Stimulated activated CD8-positive, alpha-beta memory T cell treated with anti-CD3 and anti-CD28 coated beads, Interleukin-2, amount 100 ng/mL, for 48 hours (primary cell): ENCODE measurements at places on chromosomes 12 and 14.

- no peak for DNase-seq
Observed at GRCh38 chr12:132321321-132322118, 7.9 kb downstream of the GALNT9 start.

DNA sequence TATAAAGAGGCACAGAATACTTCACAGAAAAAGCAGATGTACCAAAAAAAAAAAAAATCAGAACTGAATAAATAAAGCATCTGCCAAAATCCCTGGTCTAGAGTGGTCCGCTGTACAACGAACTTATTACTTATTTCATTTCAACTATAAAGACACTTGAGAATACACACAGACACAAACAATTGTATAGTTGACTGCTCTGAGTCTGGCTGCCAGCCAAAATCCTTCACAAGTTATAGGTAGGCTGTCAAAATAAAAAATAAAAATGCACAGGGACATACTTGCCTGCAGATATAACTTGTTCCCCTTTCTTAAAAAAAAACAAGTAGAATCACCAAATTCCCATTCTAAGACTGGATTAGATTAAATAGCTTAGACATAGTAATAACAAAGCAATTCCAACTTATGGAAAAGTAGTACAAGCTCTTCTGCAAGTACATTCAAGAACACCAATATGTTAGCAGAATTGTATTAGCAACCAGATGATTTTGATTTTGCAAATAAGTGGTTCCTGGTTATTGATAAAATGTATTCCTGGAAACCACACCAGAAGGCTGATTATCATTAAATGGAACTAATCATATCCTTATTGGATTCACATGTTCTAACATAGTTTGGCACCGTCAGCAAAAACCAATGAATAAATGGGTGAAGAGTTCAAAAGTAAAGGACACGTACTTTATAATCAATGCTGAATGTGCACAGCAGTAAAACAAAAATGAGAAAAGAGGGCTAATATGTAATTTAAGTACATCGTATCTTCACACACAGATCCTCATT, 248.5 kb downstream of the NELL2 start:
- DNase-seq = no peak

DNA sequence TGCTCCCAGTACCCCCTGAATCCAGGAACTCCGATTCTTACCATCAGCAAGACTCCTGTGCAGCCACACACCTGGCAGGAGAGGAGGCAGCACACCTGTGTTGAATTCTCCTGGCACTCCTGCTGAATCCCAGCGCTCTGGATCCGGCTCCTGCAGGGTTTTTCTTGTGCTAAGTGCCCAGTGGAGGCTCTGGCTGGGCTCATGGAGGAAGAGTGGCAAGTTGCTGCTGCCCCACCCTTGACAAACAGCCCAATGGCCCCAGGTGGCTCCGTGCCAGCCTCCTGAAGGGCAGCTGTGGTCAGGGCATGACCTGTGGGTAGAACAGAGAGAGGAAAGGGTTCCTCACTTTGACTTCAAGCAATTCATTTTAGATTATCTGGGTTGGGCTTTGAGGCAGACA, 20.0 kb downstream of the CRACR2A start:
- DNase-seq = no peak

DNA sequence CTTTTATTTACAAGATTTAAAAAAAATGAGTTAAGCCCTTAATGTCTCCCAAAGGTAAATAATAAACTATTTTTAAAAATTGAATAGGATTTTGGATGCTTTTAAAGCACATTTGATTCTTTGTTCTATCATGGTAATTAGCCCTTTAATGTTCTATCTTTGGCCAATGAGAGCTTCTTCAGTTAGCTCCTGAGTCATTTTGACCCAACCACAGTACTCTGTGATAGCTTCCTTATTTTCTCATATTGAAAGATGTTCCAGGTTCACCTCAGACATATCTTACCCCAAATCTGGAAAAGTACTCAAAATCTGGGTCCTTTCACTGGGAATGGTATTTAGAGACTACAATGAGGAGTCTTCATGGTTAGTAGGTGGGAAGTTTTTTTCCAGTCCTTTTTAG, 98.0 kb downstream of the MYRFL start:
- DNase-seq = no peak

DNA sequence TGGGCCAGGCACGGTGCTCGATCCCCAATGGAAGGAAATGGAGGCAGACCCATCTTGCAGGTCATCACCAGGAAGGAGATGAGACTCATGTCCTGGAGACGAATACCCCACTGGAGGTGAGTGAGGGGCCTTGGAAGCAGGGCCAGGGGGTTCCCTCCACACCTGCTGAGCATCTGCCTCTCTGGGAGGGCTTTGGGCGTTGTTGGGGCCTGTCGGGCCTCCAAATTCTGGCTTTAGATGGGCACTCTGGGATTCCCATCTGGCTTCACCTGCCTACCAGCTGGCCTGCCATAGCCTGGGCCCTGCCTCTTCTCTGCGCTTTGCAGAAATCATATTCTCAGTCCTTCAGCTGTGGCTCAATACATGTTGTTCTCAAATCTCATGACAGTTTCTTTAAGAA, 13.9 kb downstream of the RTL1 start:
- DNase-seq = no peak

DNA sequence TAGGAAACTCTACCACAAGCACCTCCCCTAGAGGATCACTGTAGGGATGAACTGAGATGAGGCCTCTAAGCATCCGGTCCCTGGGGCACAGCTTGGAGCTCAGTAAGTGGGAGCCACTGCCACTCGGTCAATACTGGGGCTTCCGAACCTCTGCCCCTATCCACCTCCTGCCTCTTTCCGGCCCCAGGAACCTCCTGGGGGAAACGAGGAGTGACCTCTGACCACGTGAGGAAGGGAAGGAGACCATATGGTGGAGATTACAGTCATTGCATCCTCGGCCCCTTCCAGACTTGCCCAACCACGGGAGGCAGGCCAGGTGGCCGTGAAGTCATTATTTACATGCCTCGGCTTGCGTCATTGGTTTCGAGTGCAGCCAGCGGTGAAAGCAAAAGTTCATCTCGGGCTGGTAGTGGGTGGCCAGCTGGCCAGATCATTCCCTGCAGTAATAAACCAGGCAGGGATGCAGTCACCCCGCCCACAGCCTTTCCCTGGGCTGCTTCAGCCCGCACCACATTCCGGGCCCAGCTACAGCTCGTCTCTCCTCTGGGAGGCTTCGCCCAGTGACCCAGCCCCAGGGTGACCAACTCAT, 65.4 kb downstream of the C14orf132 start:
- no peak for DNase-seq

- no peak for DNase-seq
Observed at GRCh38 chr12:12486661-12487240, 75.9 kb downstream of the DUSP16 start.

DNA sequence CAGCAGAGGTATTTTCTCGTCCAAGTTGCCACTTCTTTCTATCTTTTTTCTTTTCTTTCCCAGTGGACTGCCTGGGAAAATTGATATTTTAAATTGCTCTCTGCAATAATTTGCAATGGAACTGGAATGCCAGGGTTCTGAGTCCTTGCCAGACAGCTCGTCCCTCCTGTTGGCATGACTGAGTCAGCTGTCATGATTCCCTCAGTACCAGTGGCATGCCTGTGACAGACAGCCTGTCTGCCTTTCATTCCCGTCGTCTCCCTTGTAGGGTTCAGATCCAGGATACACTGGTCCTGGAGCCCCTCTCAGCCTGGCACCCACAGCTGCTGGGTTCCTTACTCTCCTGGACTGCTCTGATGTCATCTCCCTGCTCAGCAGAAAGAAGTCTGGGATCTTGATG, 84.8 kb downstream of the PTPN11 start:
- DNase-seq = no peak

- DNase-seq = no peak
Observed at GRCh38 chr12:129964826-129965457, 61.1 kb upstream of the TMEM132D start.

GRCh38 chr14:89988787-89989186, 33.1 kb downstream of the TDP1 start:
- no peak for DNase-seq

- DNase-seq = no peak
Observed at GRCh38 chr12:117596968-117597367, 235.5 kb upstream of the NOS1 start.

GRCh38 chr12:128727999-128728398, 95.8 kb downstream of the SLC15A4 start:
- no peak for DNase-seq

DNA sequence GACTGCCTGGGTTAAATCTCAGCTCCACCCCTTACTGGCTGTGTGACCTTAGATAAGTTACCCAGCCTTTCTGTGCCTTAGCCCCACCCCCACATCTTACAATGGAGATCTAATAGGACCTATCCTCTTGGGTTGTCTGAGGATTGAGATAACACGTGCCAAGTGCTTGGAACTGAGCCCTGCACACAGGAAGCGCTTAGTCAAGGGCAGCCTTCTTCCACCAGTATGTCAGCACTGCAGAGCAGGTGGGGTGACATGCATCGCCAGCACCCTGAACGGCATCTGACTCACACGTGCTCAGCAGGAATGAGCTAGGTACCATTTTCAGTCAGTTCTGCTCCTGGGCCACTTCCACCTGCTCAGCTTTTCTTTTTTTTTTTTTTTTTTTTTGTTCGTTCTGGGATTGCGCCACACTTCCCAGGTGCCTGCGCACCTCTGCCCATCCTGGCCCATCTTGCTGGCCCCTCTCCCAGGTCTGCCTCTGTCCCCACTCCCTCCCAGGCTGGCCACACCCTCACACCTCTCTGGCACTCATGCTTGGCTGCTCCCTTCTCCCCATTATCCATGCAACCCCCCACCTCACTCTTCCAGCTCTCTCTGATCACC, 19.6 kb downstream of the LGMN start:
- peak; percentile 53 for DNase-seq
